Activated T-cell treated with anti-CD3 and anti-CD28 coated beads, Interleukin-2, amount 50 U/mL, for 1 hour (primary cell): ENCODE measurements at places on chromosomes 13 and 19.

DNA sequence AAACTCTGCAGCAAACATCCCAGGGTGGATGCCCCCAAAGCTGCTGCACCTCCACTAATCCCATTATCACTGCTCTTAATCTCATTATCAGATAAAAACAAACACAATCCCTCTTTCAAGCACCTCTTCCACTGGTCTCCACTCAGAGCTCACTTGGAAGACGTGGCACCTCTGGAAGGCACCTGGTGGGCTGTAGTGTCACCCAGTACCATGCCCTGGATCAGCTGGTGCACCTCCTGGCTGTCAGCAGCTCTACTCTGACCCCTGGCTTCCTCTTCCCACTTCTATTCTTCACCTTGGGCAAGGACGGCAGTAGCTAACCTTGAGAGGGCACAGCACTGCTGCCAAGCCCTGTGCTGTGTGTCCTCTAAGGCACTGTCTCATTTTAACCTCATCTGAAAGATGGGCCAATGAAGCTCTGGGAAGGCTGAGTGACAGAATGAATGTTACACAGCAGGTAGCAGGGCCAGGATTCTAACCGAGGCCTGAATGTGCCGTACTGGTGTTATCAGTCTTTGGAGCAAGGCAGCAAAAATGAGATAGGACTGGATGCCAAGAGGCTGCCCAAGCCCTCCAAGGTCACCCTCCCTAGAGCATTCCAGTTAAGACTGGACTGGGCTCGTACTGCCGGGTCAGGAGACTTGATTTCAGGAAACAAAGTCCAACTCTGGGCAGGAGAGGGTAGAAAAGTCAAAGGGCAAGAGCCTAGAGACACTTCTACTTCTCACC, 7.4 kb downstream of the BRD4 start:
- no peak for DNase-seq

DNA sequence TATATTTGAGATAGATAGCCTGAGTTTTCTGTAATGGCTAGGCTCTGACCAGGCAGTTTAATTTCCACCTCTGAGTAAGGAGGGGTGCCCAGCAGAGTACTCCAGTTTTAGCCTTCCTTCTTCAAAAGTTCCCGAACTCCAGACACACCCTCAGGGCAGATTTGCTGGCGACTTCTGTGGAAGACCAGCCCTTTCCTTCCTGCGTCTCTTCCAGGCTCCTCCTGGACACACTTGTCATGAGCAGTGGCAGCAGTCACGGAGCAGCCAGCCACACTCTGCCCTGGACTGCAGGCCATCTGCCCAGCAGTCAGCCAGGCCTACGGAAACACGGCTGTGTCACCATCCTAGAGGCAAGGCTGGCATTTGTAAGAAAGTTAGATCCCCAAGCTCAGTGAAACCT, 6.6 kb upstream of the FLT1 start:
- no peak for DNase-seq

DNA sequence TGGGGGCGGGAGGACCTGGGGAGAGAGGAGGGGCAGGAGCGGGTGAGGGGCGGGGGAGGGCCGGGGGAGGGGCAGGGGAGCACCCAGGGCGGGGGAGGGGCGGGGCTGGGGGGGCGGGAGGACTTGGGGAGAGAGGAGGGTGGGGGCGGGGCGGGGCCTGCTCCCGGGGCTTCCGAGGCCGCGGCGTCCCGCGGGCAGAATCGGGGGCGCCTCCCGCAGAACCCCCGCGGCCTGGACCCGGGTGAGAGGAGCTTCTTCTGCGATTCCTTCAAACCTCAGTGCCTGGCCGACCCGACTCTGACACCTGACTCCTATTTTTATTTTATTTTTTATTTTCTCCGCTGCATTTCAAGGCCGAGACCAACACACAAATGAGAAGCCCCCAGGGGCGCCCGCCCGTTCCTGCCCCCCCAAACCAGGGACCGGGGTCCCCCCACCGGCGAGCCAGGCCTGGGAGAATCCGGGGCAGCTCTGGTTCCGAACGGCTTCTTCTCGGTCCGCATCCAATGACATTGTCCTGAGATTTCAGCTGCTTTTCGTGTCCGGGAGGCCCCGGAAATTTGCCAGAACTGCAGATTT, 470 bp upstream of the GRTP1 start:
- no peak for DNase-seq

- no peak for DNase-seq
Observed at GRCh38 chr13:86445206-86445605, 646.0 kb upstream of the SLITRK6 start.

DNA sequence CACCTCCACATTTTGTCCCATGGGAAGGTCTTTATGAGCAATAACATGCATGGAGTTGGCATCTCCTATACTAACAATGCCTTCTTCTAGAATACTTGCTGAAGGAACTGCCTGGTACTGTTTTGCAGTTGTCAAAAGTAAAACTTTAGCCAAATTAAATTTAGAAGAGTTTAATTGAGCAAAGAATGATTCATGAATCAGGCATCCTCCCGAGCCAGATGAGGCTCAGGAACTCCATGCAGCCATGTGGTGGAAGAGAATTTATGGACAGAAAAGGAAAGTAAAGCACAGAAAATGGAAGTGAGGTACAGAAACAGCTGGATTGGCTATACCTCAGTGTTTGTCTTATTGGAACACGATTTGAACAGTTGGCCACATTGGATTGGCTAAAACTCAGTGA, 1081.9 kb downstream of the SLITRK1 start:
- DNase-seq = no peak
